ENCODE measurements at places on chromosomes 1 and 21.

- DNase-seq = no peak
Measured at GRCh38 chr1:205324781-205325180, 3.2 kb upstream of the NUAK2 start.

DNA sequence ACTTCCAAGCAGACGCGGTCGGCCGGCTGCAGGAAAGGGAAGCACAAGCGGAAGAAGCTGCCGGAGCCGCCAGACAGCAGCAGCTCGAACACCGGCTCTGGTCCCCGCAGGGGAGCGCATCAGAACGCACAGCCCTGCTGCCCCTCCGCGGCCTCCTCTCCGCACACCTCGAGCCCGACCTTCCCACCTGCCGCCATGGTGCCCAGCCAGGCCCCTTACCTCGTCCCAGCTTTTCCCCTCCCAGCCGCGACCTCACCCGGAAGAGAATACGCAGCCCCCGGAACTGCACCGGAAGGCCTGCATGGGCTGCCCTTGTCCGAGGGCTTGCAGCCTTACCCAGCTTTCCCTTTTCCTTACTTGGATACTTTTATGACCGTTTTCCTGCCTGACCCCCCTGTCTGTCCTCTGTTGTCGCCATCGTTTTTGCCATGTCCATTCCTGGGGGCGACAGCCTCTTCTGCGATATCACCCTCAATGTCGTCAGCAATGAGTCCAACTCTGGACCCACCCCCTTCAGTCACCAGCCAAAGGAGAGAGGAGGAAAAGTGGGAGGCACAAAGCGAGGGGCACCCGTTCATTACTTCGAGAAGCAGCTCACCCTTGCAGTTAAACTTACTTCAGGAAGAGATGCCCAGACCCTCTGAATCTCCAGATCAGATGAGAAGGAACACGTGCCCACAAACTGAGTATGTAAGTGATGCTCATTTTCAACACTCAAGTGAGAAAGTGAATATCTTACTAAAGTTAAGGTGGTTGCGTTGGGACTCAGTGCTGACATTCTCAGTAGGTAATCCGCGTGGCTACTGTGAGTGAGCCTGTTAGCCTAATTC is 25.5 kb downstream of the UTS2 start:
- no peak for DNase-seq

DNA sequence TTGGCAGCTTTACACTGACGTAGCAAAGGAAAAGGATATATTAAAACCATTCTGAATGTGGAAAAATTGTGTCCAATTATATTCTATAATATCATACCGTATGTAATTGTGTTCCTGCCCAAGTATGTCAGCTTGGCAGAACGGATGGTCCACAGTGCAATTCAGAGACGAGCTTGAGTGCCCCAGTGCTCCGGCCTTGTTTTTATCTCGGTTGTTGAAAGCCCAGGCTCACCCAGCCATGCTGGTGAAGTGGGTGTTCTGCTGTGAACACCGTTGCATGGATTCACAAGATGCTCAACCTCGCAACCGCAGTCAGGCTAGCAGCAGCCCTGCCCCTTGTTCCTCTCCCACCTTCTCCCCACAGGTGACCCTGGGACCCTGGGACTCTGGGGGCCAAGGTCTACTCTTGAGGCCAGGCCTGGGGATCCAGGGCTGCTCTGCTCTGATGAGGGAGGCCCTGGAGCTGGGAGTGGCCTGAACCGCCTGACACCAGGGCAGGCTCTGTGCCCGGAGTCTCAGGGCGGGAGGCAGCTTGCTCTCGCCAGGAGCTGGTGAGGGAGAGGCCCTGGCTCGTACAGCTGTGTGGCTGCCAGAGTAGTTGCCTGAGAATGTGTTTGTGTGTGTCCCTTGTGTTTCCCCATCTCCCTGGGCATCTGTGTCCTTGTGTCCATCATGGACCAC is 11.2 kb downstream of the PTPRF start:
- DNase-seq = no peak

DNA sequence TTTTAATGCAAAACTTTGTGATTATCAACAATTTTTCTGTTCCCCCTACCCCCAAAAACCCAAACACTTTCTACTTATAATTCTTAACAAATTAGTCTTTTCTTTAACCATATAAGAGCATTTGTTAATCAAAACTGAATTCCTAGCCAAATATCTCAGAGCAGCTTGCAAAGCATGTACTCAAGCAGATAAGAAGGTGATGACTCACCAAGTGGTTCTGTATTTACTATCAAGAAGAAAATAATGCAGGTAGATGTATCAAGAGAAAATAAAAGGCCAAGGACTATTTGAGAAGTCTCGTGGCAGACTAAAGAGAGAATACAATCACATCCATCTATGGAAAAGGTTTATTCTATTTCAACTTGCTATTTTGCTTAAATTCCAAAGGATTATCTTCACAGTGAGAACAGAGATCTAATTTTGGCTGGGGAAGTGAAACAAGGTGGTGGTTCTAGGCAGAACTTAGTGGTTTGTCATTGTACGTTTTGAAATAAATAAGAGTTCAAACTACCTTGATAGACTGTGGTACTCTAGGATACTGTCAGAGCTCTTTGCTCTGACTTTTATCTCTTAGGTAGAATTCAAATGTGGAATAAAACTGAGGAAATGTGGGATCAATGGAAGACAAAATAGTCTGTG is 94.7 kb upstream of the NRIP1 start:
- no peak for DNase-seq

- DNase-seq = no peak
Measured at GRCh38 chr1:182615468-182616129, 11.4 kb upstream of the RGS16 start.

DNA sequence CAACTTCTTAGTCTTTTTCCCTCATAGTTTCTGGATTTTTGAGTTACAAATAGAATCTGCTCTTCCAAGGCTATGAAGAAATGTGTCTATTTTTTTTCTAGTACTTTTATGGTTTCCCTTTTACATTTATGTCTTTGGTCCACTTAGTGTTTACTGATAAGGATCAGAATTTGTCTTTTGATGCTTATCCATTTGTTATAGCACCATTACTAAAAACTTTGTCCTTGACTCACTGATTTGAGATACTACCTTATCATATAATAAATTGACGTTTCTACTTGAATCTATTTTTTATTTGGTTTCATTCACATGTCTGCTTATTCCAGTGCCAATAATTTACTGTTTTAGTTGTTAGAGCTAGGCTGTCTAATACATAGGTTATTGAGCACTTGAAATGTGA is 161.1 kb upstream of the DPYD start:
- no peak for DNase-seq

DNA sequence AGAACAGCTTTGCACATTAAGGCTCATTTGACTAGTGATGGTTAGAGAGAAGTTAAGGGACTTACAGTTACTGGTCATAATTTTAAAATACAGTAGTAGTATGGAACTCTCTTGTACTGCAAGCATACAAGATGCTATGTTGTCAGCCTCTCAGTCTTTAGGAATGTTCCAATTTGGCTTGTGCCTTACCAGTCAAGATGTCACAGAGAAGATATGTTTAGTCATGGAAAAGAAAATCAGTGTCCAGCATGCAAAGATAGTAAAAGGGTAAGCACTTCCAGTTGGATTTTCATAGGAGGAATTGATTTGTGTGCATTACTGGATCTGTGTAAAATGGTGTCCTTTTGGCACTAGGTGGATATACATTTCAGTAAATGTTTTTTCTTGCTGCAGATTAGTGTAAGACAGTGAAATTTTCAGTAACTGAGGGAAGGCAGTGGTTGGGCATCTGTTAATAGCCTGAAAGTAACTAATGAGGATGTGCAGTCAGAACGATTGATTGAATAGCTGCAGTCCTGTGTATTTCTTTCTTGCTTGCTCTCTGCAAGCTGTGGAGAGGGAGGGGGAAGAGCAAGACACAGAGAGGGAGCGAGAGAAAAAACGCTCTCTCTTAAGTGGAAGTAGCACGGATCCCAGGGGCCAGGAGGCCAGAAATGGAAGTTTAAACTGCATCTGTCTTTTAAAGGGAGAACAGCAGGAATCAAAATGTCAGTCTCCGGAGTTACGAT is 108.2 kb downstream of the CLEC20A start:
- DNase-seq = no peak

DNA sequence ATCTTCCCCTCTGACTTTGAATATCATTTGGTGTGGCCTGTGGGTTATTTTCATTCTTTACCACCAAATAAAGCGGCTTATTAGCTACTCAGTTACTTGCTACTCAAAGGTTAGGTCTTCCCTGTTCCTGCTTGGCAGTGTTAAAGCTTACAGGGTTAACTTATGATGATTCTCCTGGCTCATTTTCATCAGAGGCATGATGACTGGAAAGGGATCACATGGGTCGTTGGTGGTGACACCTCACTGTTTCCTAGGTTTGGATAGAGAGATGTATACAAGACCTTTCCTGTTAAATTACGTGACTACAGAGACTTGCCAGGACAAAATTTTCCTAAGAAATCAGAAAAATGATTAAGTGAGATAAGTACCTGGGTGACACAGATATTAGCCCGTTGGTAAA is 27.4 kb downstream of the MRPS6 start:
- no peak for DNase-seq

- DNase-seq = no peak
Measured at GRCh38 chr21:45756029-45756428, 112.5 kb downstream of the PCBP3 start.

All from HS-5 (cell line).